GM12864 (cell line): ENCODE measurements at places on chromosomes 13 and 19.

DNA sequence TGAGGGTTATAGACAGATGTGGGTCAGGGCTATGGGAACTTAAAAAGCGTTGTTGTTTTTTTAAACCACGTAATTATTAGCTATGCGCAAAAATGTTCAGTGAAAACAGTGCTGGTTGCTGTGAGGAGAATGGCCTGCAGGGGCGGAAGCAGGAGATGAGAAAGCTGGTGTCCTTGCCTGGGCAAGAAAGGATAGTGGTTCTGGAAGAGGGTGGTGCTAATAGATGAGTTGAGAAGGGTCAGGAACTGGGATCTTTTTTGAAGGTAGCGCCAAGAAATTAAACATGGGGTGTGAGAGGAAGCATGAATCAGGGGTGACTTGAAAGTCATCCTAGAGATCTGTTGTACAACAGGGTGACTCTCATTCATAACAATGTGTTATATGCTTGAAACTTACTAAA is 4.8 kb upstream of the SMG9 start:
- DNase-seq: no peak

DNA sequence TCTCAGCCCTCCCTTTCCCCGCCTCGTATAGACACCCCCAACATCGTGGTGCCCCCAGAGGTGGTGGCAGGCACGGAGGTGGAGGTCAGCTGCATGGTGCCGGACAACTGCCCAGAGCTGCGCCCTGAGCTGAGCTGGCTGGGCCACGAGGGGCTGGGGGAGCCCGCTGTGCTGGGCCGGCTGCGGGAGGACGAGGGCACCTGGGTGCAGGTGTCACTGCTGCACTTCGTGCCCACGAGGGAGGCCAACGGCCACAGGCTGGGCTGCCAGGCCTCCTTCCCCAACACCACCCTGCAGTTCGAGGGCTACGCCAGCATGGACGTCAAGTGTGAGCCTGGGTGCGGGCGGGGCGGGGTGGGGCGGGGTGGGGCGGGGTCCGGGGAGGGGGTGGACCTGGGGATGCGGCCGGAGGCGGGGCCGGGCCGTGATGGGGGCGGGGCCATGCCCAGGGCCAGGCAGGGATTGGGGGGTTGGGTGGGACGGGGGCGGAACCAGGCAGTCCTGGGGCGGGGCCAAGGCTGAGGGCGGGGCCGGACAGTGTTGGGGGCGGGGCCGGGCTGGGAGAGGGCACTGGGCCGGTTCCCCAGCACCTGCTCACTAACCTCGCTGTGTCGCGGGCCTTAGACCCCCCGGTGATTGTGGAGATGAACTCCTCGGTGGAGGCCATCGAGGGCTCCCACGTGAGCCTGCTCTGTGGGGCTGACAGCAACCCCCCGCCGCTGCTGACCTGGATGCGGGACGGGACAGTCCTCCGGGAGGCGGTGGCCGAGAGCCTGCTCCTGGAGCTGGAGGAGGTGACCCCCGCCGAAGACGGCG is 7.8 kb downstream of the MAG start:
- DNase-seq: no peak

DNA sequence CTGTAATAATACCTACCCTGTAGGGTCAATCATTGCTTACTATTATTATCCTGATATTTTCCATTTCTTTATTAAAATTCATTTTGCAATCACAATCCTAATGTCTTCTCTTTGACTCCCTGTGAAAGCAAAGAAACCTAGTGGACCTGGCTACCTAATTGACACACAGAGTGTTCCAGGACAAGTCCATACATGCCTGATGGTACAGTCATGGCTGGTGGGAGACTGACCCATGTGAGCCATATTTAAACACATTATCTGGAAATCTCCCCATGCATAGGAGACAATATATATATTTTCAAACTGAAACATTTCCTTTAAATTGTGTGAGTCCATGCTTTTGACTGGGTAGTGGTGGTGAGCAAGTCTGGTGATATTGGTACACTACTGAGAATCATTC is 230.6 kb upstream of the DACH1 start:
- DNase-seq: no peak

GRCh38 chr13:112468069-112468468 is 91.9 kb downstream of the SPACA7 start:
- DNase-seq: no peak
